ENCODE measurements at places on chromosomes 2 and 18.

DNA sequence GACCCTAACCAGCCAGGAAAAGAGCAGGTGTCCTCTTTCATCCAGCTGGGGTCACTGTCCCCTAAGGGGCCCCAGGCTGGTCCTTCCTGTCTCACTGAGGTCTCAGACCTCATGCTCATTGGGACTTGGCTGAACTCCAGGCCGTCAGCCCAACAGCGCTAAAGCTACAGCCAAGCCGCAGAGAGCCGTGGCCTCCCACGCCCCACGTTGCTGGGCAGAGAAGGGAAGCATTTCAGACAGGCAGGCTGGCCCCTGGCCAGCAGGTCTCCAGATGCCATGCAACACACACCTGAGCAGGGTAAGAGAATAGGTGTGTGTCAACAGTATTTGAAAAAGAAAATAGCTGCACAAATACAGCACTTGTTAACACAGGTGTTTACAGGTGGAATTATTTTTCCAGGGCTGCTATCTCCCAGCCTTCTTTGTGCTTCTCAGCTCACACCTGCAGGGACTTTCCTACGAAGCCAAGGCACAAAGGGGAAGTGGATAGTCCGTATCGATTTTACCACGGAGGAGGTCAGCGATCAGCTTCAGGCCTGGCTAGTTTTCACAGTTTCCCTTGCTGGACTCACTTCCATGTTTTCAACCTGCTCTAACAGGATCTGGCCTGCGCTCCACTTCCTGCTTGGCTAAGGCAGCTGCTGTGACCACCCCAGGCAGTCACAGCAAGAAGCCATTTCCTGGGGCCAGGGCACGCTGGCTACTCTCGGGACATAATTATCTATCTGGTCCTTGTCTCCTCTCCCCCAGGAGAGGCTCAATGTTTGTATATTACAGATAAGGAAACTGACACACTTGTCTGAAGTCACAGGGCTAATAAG, 156.1 kb upstream of the ID2 start:
- DNase-seq: peak; percentile 54

DNA sequence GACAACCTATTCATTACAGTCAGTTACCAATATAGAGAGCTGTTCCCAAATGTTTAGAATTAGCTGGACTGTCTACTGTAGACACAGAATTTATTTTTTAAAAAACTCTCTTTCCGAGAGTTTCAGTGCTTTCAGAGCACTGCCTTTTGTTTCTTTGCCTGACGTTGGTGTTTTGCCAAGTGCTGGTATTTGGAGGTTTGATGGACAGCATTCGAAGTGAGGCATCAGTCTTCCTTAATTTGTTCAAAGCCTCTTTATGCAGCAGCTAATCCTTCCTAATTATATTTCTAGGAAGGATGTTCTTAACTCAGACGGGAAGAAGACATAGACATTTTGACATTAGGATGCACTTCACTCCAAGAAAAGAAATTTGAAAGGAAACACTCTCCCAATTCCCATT, 83.2 kb downstream of the LTBP1 start:
- no peak for DNase-seq

GRCh38 chr2:9467687-9468086, 6.7 kb upstream of the IAH1 start:
- no peak for DNase-seq

- DNase-seq: no peak
Observed at GRCh38 chr2:238380336-238380735, 46.4 kb upstream of the ASB1 start.

- no peak for DNase-seq
Observed at GRCh38 chr2:187138265-187138664, 289.3 kb upstream of the ZSWIM2 start.

DNA sequence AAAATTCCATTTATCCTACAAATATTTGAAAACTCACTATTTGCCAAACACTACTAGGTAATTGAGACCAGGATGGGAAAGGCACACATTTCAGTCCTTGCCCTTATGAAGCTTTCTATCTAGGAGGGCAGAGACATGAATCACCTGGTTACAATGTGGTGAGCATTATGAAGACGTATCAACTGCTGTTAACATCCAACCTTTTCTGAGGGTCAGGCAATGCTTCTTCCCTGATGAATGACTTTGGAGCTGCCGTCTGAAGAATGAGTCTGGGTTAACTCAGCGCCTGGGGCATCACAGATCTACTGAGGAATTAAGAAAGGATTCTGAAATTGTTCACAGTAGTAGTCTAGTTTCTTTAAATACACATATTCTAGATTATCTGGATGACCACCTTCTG, 62.1 kb upstream of the NOSTRIN start:
- no peak for DNase-seq
